Myometrial cell (primary cell): ENCODE measurements at places on chromosomes 4 and X. TPM values are rescaled to one million over a fixed set of nuclear protein-coding genes. Genes with fewer than 3 reads are reported as not detected.

Gene SPOCK3
- under 0.01 TPM in 1 of 2 replicates, not detected in the other for total RNA-seq

Gene P2RY8
- not detected in 2 replicates for total RNA-seq

Gene CRMP1
- total RNA-seq: 0.18 and 0.58 TPM in 2 replicates

Gene CFI
- total RNA-seq: 20.2 and 21.9 TPM in 2 replicates

Gene ADGRG4
- not detected in 2 replicates for total RNA-seq

Gene PGM2
- 70.3 and 75.5 TPM in 2 replicates for total RNA-seq

Gene TRAM1L1
- 0.35 and 2.0 TPM in 2 replicates for total RNA-seq

Gene GNRHR
- not detected in 2 replicates for total RNA-seq

Gene DCAF12L2
- total RNA-seq: not detected in 2 replicates

Gene CHRDL1
- 3.2 and 4.3 TPM in 2 replicates for total RNA-seq

Gene PAGE5
- not detected in 2 replicates for total RNA-seq

Gene TRIM75
- not detected in 2 replicates for total RNA-seq

Gene ANXA3
- 20.8 and 26.4 TPM in 2 replicates for total RNA-seq

Gene ETDB
- total RNA-seq: not detected in 2 replicates

Gene ARHGAP24
- 11.8 and 14.5 TPM in 2 replicates for total RNA-seq

Gene SPP1
- total RNA-seq: 0.29 and 1.8 TPM in 2 replicates

Gene HSD17B10
- 72.7 and 92.3 TPM in 2 replicates for total RNA-seq

Gene SPON2
- 454 and 490 TPM in 2 replicates for total RNA-seq

Gene NSUN7
- not detected in 2 replicates for total RNA-seq
